ENCODE measurements at places on chromosomes 5 and 9.

GRCh38 chr9:137645211-137645610, 26.4 kb downstream of the EHMT1 start:
- DNase-seq, result no peak

GRCh38 chr9:90546200-90546599, 96.4 kb downstream of the DIRAS2 start:
- DNase-seq, result no peak

DNA sequence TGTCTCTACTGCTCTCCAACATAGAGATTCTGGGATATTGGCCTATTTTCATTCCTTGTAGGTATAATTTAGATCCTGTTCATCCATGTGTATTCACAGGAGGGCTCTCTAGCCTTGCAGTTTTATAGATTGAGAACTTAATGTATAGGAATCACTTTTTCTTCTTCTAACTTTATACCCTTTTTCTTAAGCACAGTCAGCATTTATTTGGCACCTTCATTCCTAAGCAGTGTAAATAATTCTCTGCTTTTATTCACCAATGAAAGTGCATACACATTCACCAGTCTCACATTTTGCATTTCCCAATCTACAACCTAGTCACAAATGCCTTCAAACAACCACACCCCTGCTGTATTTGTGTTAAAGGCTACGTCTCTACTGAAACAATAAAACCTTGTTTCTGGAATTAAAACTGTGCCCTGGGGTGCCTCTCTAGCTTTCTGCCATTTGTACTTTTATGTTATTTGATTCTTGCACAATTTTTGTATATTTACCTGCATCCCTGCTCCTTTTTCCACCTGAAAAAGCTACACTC, 49.3 kb downstream of the NREP start:
- DNase-seq, result no peak

DNA sequence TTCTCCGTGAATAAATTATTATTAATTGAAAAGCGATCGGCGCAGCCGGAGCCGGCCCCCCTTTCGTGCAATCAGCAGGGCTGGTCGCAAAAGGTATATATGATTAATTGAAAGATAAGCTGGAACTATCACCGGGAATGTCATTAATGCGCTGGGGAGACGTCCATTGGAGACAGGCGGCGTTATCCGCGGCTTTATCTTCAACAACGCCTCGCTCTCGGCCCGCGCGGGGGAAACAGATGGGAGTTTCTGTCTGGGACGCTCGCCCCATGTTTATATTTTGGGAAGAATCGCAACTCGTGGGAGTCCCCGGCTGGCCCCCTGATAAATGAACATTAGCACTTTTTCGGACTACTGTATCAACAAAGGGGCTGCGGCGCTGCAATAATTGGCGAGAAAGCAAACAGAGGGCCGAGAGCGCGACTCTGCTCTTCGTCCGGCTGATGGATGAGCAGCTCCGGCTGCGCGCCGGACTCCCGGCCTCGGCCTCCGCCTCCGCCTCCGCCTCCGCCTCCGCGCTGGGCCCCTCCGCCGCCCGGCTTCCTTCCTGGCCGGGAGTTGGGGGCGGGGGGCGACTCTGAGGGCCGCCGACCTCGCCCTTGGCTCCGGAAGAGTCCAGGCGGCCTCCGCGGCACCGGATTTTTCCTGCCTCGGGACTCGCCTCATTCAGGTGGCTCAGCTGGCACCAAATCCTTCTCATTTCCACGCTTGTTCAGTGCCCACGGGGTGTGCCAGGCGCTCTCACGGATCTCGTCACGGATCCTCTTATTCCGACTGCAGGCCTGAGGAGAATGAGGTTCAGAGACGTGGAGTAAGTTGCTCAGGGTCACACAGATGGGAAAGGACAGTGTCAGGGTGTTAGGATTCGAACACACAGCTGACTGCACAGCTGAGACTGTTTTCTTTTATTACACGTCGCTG, 3.6 kb upstream of the NKX2-5 start:
- no peak for DNase-seq

DNA sequence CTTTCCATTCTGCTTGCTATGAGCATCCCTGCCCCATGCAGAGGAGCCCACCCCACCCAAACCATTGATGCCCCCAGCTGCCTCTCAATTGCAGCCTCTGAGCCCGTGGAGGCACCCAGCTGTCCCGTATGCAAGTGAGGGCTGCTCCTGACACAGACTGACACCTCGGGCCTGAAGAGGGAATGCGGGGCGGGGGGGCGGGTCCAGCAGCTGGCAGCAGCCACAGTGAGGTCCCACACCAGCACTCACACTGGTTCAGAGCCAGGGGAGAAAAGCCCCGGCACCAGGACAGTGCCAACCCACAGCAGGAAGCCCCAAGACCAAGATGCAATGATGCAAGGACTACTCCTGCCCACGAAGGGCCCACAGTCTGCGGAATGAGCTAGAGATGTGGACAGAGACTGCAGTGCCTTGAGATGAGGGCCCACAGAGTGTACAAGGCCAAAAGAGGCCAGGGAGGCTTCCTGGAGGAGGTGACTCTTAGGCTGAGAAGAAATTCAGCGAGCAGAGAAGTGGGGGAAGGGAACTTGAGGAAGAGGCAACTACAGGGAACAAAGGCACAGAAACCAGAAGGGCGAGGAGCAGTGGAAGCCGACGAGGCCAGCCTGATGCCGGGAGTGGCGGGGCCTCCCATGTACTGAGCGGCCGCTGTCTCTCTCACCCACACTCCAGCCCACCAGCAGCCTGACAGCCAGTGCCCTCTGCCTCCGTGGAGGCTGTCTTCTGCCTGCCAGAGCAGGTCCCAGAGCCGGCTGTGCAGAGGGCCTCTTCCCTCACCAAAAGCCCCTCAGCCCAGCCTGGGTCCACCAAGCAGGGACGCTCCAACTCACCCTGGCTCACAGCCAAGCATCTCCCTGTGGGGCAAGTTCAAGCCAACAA, 9.2 kb downstream of the EEIG1 start:
- no peak for DNase-seq
